ENCODE measurements at places on chromosomes 6 and 20.

GRCh38 chr6:113402544-113402943, 454.6 kb upstream of the MARCKS start:
- no peak for DNase-seq

DNA sequence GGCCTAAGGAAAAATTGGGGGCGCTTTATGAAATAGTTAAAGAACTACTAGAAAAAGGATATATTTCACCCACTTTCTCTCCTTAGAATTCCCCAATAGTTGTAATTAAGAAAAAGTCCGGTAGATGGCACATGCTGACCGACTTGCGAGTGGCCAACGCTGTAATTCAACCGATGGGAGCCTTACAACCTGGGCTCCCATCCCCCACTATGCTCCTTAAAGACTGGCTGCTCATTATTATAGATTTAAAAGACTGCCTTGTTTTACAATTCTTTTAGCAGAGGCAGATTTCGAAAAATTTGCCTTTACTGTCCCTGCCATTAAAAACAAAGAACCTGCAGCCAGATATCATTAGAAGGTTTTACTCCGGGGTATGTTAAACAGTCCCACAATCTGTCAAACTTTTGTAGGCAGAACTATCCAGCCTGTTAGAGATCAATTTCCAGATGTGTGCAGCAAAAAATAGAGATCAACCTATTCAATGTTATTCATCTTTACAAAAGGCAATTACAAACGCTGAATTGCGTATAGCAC, 58.5 kb upstream of the PRSS16 start:
- peak; percentile 57 for DNase-seq

- DNase-seq, result no peak
These were observed 94.5 kb upstream of the PTPN1 start for GRCh38 chr20:50415516-50416268.

DNA sequence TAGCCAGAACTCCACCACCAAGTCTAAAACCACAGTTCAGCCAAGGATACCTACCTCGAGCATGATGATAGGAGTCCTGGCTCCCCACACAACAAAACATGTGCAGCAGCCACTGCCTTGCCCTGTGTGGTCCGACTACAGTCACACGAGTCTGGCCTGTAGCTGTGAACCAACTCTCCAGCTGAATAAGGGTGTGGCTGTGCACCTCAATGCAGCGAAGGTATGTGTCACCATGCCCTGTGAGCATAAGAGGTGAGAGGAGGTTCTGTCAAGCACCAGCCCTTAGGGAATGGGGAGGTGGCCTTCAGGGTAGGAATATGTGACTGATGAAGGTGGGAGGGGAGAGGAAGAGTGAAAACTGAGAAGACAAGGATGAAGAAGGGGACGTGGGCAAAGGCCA, 16.7 kb upstream of the KHDC1L start:
- no peak for DNase-seq

DNA sequence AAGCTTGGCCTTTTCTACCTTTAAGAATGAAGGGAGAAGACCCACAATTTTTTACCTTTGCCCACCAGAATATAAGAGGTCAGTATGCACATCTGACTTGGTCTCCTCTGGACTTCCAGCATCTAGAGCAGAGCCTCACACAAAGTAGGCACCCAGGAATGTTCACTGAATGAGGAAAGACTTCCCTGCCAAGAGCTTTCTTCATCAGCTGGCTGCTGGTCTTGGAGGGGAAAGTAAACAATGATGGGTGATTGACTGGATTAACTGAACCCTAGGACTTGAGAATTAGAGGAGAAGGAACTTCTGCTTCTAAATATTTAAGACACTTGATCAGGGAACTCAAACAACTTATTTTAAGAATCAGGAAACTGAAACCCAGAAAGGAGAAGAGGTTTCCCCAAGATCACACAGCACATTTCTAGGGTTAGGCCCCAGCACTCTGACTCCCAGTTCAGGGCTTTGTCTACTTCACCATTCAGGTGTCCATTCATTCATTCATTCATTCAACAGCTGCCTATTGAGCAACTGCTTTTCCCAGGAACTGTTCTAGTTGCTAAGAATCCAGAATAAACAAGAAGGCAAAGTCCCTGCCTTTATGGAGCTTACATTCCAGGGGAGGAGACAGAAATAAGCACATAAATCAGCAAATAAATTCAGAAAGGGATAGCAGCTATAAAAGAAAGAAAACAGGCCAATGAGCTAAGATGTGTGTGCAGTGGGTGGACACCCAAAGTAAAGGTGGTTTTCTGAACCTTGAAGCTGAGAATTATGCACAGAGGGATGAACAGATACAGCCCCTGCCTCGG, 216.9 kb upstream of the LRFN2 start:
- no peak for DNase-seq
